Spleen (tissue), 13 donors: ENCODE measurements at places on chromosomes 4 and X. TPM values are rescaled to one million over a fixed set of nuclear protein-coding genes. Genes with fewer than 3 reads are reported as not detected.
A peak's percentile ranks its signal among the peaks of the same experiment; 100 is the strongest.

DNA sequence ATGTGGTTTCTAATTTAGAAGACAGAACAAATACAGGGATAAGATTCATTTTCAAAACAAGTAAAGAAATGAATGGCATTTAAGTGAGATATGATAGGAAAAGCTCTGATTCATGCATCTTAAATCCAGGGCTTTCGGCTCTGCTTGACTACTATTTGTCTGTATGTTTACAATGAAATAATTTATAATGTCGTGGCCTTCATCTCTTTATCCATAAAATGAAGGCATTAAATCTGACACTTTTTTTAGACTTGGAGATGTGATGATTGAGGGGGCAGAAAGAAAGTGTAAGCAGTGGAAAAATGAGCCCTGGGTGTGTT lies 115.7 kb upstream of the KIT start:
- no peak for DNase-seq

DNA sequence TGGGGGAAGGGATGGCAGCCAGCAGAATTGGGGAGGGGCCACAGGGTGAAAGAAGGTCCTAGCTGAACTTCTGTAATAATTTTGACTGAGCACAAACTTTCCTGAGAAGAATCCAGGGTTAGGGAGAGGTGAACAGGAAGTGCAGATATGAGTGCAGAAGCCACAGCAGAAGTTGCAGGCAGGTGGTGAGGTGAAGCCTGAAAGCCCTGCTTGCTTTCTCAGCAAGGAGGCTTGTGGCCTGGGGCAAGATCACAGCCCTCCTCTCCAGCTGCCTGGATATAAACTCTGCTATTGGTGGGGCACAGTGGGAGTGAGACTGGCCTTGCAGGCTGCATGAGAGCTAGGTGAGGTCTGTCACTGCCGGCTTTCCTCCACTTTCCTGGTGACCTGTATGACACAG lies 44.1 kb upstream of the UPRT start:
- DNase-seq = no peak

GRCh38 chrX:153649178-153649914 lies 2.3 kb downstream of the DUSP9 start:
- peak; percentile 77 for DNase-seq

- no peak for DNase-seq
Measured at GRCh38 chr4:183798301-183799253, 106.5 kb upstream of the STOX2 start.

DNA sequence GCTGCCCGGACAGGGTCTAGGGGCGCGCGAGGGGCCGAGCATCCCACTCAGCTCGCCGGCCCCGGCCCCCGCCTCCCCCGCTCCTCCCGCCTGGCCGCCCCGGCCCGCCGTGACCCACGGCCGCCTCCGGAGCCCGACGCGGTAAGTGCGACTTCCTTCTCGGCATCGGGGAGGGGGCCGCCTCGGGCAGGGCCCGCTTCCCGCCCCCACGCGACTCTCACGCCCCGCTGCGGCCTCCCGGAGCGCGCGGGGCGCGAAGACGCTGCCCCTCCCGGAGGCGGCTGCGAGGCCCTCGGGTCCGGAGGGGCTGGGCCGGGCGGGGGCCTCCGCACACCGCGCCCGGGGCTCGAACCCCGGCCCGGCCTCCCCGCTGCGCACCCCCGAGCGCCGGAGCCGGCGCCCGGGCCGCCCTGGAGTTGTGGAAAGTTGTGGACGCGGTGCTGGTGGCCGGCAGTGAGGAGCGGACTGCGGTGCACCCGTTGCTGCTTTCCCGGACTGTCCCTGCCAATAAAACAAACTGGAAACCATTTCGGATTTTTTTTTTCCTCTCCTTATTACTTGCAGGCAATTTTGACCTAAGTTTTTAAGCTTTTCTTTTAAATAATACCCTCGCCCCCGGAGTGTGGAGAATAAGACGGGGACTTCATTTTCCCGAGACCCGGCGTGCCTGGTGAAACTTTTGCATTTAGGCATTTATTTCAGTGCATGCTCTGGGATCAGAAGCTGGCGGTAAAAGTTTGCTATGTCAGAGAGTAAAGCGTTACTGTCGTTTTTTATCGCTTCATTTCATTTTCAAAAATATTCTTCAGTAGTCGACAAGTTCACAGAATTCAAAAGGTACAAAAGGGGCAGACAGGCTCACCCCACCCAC lies 13.0 kb upstream of the TMEM156 start:
- DNase-seq = peak; percentile 94

DNA sequence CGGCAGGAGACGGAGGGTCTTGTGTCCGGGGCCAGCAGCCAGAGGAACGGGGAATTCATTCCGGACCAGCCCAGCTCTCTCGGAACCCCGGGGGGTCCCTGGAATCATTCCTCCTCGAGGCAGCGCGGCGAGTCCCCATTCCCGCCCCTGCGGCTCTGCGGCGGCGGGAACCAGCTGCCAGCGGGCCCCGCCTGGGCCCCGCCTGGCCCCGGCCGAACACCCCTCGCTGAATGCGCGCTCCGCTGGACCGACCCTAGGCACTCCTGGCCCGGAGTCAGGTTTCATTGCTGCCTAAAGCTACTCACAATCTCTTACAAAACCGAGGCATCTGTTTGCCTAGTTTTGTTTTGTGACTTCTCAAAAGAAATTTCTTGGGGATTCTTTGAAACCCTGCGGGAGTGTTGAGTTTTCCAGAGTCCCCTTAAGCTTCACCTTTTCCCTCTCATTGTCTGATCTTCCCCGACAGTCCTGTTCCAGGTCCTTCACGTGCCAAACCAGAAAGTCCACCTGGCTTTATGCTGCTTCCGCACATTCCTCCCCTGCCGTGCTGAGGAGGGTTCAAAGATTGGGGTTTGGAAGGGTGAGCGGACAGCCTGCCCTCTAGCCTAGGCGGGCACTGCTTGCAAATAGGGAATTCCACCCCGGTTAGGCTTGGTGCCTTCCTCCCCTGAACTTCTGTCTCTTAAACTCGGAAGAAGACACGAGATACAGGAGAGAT lies 789 bp downstream of the ARHGAP10 start:
- DNase-seq = no peak

DNA sequence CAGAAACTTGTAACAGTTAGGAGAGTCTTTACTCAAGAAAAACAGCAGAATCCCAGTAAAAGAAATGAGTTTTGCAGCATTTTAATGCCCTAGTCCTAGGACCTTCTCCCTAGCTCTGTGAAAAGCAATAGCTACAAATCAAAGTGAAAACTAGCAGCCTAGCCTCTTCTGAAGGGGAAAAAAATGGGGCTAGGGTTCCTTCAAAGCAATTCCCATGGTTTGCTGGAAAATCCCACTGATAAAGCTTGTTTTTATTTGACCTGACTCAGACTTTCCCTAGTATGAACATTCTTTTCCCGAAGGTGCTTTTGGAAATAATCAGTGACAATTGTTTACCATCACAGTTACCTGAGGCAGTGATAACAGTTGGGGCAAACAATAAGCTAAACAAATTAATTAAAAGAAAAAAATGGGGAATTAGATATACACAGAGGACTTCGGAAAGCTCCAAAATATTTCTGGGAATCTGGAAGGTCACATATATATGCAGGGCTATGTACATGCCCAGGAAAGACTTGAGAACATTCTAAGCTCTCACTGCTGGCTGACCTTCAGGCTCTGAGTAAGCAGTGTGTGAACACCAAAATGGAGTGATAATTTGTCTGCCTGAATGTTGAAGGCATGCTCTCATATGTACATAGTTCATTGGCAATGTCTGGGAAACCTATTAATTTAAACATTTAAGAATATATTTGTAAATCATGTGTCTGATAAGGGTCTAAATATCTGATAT lies 285.9 kb downstream of the KCTD8 start:
- no peak for DNase-seq

- no peak for DNase-seq
Measured at GRCh38 chr4:106058921-106059320, 163.7 kb downstream of the NPNT start.

DNA sequence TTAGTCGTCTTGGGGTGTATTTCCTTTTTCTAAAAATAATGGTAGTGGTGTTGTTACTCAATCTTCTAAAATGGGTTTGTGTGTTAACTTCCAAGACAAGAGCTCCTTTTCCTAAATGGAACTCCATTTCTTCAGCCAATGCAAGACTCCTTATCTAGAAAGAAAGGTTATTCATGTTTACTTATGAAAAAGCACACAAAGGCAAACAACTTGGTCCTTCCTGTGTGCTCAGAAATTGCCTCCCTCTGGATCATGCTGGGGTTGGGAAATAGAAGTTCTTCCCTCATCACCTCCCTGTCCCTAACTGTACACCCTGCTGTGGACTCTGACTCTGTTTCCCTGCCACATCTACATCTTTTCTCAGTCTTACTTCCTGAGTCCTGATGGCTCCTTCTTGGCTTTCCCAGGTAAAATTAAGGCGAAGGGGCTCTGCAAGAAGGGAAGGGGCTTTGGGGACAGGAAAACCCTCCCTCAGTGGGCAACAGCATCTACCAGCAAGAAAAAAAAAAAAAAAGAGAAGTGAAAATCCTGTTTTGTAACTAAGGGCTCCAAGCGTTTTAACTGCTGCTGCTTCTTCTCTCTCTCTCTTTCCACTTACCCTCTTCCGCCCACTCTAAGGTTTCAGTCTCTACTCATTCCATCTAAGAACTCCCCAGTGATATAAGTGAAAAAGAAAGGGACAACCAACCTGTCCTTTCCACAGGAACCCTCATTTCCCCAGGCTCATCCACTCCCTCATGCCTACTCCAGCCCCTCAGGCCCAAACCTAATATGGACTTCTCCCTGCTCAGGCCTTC lies 19.8 kb upstream of the TASL start:
- DNase-seq = no peak

GRCh38 chr4:167713756-167714155 lies 378.6 kb upstream of the ANXA10 start:
- no peak for DNase-seq

CYTL1 gene
- total RNA-seq = not detected

PAK3 gene
- 4.1 TPM for total RNA-seq

DGAT2L6 gene
- not detected for total RNA-seq

DRP2 gene
- total RNA-seq = 0.10 TPM

LEF1 gene
- total RNA-seq = 55.4 TPM

TIGD4 gene
- total RNA-seq = 0.22 TPM

SLC9B2 gene
- total RNA-seq = 11.8 TPM

SLC6A8 gene
- total RNA-seq = 72.9 TPM
